Glutamatergic neuron (in vitro differentiated cells): ENCODE measurements at places on chromosomes 16 and 17.

- DNase-seq = no peak
Observed at GRCh38 chr17:64423881-64424280, 25.0 kb upstream of the MILR1 start.

- no peak for DNase-seq
Observed at GRCh38 chr17:40283662-40284061, 4.0 kb upstream of the CDC6 start.

DNA sequence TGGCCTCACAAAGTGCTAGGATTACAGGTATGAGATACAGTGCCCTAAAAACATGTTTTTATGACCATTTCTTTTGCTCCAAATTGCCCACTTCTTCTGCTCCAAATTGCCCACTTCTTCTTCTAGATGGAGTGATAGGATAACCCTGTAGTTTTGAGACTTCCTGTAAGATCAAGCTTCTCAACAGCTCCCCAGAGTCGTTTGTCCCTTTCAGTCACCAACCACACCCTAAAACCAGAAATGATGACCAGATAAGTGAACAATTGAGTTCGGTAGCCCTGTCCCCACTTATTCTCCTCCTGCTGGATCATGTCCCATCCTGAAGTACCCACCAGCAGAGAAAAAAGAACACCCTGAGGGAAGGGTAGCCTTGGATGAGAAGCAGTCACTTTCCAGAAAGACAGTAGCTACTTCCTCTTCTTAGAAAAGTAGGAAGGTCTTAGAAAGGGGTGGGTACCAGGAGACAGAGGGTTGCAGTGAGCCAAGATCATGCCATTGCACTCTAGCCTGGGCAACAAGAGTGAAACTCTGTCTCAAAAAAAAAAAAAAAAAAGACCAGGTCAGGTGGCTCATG is 2.5 kb downstream of the ODAD4 start:
- no peak for DNase-seq

GRCh38 chr16:86391984-86392383 is 118.3 kb upstream of the FOXF1 start:
- no peak for DNase-seq

DNA sequence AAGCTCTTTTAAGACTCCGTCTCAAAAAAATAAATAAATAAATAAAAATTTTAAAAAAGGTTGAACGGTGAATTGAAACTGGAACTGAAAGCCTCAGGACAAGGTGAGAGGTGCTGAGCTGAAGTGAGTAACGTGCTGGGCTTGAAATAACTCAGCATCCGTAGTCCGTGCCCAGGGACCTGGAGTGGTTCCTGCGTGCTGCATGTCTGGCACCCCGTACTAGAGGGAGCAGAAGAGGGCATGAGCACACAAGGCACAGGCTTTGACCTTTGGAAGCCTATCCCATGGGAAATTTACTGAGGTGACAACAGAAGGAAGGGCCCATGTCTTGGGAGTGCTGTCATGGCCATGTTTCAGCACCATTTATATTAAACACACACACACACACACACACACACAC is 4.5 kb upstream of the MEIOB start:
- no peak for DNase-seq

GRCh38 chr16:53781023-53781605 is 77.2 kb downstream of the FTO start:
- DNase-seq = no peak

GRCh38 chr17:8287651-8288335 is 677 bp upstream of the RANGRF start:
- no peak for DNase-seq

GRCh38 chr17:68656666-68657065 is 55.5 kb upstream of the FAM20A start:
- DNase-seq = no peak

DNA sequence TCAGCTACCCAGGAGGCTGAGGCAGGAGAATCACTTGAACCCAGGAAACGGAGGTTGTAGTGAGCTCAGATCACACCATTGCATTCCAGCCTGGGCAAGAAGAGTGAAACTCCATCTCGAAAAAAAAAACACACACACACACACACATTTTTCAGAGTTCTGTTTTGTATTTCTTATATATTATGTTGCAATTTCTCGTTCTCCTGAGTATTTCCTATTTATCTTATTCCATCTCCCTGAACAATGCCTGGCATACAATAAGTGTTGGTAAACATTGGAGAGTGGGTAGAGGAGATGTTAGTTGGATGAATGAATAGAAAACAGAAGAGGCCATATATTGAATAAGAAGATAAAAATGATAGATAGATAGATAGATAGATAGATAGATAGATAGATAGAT is 167.8 kb upstream of the CDH5 start:
- DNase-seq = no peak

DNA sequence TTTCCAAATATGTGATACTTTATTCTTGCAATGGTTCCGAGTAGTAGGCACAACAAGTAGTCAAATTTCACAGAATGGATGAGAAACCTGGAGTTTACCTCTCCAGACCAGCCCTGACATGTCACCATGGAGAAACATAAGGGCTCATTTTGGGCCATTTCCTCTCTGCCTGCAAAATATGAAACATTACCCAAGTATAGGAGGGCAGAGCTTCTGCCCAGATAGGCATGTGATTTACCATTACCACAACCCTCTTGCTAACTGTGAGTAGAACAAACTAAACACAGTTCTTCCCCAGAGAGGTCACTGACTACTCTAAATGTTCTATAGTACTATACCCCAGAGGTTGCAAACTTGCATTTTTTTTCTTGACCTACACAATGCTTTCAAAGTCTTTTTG is 15.7 kb upstream of the KPNB1 start:
- DNase-seq = no peak

GRCh38 chr16:81469183-81469677 is 24.6 kb downstream of the CMIP start:
- no peak for DNase-seq

DNA sequence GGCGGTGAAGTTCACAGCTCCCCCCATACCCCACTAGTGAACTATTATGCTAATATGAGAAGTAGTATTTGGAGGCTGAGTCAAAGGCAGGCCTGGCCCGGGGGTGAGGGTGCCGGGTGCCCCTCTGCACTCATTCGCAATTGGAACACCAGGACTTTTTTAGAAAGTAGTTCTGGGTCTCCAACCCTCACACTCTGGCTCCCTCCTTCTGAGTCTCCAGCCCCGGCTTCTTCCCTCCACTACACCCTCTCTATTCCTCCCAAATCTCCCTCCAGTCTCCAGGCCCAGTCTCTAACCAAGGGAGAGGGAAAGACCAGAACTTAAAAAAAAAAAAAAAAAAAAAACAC is 11.3 kb upstream of the HOXB2 start:
- no peak for DNase-seq

DNA sequence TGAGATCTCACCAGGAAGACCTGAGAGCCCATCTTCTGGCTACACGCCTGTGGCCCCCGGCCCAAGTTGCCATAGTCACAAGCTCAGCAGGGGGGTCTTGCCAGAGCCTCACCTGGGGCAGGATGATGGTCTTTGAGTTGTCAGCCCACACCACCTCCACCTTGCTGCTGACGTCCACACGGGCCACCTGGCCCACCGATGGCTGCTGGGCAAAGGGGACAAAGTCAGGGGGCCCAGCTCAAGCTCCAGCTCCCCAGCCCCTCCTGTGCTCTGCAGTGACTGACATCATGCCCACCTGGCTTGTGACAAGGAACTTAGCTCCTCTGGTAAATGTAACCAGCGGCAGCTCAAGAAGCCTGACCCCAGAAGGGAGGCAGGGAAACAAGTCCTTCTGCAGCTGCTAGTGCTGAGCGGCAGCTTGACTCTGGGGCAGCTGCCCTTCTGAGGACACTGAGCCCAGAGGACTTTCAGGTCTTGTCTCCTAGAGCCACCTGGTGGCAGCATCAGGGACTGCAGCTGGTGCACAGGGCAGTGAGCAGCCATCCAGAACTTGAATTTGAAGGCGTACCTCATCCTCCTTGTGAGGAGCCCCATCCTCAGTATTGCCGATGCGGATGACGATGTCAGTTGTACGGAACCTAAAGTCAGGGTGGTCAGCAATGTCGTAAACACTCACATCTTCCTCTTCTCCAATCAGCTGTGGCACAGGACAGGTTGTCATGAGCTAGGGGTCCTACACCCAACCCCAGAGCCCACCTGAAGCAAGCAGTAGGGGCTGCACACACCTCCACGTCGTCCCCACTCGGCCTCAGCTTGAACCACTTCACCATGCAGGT is 13.5 kb downstream of the SPHK1 start:
- peak; percentile 98 for DNase-seq

DNA sequence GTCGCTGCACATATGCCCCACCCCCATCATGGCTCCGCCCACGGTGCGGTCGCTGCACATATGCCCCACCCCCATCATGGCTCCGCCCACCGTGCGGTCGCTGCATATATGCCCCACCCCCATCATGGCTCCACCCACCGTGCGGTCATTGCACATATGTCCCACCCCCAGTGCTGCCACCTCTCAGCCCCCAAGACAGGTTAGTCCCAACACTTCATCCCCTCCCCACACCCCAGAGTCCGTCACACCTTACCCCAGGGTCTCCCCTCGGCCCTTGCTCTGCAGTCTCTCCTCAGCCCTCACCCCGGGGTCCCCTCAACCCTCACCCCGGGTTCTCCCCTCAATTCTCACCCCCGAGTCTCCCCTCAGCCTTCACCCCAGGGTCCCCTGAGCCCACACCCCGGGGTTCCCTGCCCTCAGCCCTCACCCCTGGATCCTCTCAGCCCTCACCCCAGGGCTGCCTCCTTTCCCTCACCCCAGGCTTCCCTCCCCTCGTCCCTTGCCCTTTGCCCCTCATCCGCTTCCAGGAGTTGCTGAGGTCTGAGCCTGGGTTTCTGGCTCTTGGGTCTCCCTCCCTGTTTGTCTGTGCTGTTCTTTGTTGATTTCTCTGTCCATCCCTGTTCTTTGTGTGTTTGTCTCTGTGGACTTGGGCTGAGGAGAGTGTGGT is 25.6 kb downstream of the TPSG1 start:
- no peak for DNase-seq

- no peak for DNase-seq
Observed at GRCh38 chr16:700684-701584, 4.7 kb downstream of the FBXL16 start.

GRCh38 chr17:43517615-43518386 is 28.3 kb downstream of the ETV4 start:
- DNase-seq = no peak

GRCh38 chr16:87608400-87608985 is 6.2 kb downstream of the JPH3 start:
- DNase-seq = no peak

GRCh38 chr16:50329446-50330189 is 39.2 kb downstream of the BRD7 start:
- no peak for DNase-seq

- no peak for DNase-seq
Observed at GRCh38 chr17:7072406-7072805, 7.6 kb downstream of the CLEC10A start.

- no peak for DNase-seq
Observed at GRCh38 chr16:50161950-50162349, 8.8 kb downstream of the TENT4B start.

GRCh38 chr17:40358323-40359038 is 6.1 kb downstream of the GJD3 start:
- DNase-seq = peak; percentile 94

GRCh38 chr16:85216522-85217375 is 104.5 kb upstream of the CIBAR2 start:
- DNase-seq = no peak

GRCh38 chr17:6558932-6559752 is 2.8 kb upstream of the PITPNM3 start:
- no peak for DNase-seq

DNA sequence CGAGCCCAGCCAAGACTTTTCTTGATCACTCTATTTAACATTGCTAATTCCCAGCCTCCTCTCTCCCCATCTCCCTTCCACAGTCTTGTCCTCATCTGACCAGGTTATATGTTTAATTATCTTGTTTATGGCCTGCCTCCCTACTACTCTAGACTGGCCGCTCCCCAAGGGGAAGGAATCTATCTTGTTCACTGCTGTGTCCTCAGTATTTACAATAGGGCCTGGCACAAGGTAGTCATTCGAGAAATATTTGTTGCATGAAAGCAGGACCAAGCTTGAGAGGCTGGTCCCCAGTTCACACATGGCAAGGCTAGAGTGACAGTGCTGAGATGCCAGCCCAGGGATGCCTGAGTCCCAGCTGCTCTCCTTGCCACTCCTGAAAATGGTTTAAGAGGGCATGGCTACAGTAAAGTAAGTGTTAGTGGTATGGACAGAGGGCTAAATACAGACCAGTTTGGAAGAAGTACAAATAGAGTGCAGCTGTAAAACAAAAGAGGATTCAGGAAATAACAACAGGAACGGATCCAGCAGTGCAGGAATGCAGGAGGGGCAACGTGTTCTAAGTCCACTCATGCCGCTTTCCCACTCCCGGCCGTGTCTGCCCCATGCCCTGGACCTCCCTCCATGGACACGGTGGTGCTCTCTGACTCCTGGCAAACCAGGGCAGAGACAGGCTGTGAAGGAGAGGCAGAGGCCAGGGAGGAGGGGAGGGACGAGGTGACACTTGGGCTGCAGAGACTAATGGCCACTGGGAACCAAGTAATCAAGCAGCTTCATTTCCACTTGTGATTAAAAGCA is 65.6 kb downstream of the TOM1L2 start:
- DNase-seq = no peak

DNA sequence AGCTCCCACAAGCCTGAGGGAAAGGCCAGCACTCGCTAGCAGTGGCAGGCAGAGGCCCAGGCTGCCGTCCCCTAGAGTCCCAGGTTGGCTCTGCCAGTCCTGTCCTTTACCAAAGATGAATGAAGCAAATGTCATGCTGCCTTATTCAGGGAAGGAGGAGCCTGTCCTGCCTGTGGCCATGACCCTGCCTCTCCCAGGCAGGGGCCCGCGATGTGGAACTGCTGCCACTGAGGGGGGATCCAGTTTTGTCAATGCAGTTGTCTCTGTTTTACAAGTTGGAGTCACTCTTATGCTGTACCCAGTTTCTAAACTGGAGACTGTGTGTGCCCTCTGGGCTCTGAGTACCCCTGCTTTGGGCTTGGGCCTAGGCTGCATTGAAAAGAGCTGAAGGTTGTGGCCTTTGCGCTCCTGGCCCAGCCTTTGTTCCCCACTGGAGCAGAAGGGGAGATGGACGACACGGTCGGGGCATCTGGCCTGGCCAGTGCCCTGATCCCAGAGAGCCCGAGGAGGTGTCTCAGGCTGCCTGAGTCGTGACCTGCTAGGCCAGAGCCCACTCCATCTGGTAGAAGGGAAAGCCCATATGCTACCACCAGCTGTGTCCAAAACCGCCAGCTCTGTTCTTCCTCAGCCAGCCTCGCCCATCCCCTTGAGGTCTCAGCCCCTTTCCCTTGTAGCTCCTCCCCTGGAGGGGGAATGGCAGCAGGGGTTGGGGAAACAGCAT is 5.5 kb downstream of the LIMD2 start:
- peak; percentile 91 for DNase-seq

DNA sequence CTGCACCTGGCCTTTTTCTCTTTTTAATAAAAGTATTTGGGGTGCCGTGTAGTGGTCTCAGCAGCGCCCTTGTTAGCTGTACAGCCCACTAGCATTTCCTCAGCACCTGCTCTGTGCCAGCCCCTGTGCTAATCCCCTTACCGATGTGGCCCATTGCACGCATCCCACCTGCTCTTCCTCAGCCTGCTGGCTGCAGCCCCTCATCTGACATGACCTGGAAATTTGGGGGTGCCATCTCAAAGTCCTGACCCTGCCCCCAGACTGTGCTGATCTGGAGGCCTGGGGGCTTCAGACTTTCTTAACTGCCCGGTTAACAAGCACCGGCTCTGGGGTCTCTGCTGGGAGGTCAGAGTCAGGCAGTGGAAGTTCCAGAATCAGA is 10.4 kb downstream of the GPRC5C start:
- no peak for DNase-seq

GRCh38 chr16:57255686-57256415 is 10.8 kb downstream of the ARL2BP start:
- no peak for DNase-seq

GRCh38 chr16:51723036-51723724 is 572.1 kb upstream of the SALL1 start:
- no peak for DNase-seq

- DNase-seq = no peak
Observed at GRCh38 chr16:51040637-51041036, 110.4 kb downstream of the SALL1 start.
